NCI-H774 (cell line): ENCODE measurements at places on chromosomes 2 and 18.

DNA sequence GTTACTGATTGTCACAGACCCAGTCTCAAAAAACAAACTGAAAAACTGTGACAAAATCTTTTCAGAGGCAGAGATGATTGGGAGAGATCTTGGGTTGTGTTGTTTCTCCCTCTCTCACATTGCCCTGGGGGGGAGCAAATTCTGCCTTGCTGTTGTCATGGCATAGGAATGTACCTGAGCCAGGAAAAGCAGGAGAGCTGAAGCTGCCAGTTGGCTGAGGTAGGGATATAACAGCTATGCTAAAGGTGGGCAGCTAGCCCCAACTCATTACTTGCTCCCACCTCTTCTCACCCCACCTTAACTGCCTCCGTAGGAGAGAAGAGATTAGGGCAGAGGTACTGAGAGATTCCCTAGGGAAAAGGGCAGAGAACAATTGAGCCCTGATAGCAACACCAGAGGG is 299.3 kb downstream of the OSR1 start:
- DNase-seq = no peak

GRCh38 chr2:55364189-55365055 is 55.2 kb downstream of the CCDC88A start:
- no peak for DNase-seq

DNA sequence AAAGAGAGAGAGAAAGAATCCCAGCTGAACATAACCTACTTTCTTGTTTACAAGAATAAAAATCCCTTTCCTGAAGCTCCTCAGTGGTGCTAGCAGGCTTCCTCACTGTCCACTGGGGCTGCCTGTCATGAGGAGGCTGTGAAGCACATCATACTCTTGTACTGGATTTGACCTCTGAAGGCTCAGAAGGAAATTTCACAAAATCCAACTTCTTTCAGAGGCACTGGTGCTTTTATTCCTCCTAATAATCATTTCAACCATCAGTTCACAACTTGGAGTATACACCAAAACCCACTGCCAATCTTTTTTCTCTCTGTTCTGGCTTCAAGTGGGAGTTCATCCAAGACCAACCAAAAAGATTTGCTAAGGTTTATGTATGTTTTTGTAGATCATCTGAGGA is 48.5 kb downstream of the TMX3 start:
- no peak for DNase-seq

DNA sequence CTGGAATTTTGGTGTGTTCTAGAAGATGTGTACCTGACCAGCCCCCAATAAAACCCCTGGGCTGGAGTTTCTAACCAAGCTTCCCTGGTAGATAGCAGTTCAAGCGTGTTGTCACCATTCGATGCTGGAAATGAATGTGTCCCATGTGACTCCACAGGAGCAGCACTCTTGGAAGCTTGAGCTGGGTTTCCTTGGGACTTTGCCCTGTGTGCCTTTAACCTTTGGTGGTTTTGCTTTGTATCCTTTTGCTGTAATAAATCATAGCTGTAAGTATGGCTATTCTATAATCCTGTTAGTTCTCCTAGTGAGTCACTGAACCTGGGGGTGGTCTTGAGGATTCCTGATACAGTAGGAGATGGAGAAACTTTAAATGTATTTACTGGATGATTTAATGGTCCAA is 65.2 kb downstream of the KLHL14 start:
- no peak for DNase-seq

DNA sequence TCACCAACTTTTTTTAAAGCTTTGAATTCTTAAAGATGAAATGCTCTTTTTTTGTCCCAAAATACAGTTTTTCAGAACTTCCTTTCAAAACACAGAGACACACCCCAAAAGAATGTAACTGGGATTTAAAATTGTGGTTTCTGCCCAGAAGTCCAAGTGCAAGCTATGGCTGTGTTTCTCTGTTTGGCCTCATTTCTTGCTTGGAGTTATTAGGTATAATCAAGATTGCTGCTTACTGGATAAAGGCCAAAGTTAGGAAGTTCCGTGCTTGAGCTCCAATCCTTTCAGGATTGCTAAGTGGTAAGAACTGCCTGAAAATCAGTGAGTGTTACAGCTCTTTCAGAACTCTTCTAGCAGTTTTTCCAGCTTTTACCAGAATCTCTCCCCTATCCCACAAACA is 16.9 kb downstream of the ZBTB7C start:
- DNase-seq = no peak

- no peak for DNase-seq
These were observed 83.6 kb downstream of the TNS1 start for GRCh38 chr2:217919204-217919603.

DNA sequence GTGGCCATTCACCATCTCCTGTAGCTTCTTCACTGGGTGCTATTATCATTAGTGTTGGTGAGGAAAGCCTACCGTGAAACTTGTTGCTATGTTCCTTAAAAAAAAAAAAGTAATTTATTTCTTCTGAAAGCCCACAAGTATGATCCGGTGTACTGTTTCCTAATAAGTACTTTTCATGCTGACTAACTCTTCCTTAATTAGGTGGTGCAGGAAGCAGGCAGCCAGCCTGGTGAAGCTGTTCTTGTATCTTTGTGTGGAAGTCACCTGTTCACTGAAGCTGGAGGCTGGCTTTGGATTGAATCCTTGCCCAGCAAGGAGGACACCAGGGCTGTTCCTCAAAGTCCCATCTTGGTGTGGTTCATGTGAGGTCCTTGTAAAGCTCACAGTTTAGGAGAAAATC is 321.7 kb upstream of the THSD7B start:
- no peak for DNase-seq

GRCh38 chr2:101295895-101296294 is 12.6 kb downstream of the RNF149 start:
- DNase-seq = no peak

DNA sequence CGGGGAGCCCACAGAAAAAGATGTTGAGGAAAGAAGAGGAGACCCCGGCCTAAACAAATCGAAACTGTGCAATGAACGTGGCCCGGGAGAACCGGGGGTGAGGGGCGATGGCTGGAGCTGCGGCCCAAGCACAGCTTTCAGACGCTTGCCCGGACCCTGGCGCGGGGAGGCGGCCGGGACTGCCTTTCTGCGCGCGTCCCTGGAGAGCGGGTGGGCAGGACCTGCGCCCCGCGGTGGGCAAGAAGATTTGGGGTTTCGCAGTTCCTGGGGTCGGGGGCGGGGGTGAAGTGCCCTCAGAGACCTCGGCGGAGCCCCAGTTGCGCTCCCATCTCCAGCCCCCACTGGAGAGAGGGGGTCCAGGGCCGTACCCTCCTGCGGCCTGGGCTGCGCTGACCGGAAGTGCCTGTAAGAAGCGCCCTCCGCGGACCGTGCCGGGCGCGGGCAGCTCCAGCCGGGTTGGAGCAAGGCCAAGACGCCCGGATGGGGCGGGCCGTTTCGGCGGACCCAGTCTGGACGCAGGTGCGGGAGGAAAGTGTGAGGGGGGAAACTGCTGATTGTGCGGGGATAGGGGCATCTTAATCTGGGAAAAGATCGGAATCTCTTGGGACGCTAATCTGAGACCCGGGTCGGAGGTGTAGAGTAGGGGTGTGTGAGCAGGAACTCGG is 11.6 kb downstream of the EN1 start:
- no peak for DNase-seq

DNA sequence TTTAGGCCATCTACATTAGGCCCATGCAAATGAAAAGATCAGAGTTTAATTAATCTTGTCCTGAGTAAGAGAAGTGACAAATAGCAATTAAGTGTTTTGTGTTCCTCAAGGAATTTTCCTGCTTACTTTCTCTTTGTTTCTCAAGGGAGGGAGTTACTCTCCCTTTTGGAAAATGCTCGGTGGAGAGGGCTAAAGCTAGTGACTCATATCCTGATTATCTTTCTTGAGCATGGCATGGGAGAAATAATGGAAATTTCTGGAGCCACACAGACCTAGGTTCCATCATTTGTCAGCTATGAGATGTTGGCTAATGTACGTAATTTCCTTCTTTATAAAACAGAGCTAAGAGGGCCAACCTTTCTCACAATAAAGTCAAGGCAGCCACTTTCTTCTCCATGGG is 177.1 kb downstream of the ETAA1 start:
- no peak for DNase-seq

DNA sequence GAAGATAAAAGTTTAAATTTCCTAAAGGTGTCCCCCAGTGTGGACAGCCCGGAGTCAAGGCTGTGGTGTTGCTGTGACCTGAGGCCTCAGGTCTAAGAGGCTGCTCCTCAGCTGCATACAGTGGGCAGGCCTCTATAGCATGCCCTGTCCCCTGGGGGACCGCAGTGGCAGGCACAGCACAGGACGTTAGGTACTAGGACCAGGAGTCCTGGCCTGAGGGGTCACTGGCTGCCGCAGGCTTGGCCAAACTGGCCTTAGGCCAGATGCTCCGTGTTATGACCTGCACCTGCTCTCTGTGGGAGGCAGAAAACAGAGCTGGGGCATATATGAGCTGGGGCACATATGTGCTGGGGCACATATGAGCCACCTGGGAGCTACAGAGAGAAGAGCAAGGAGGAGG is 21.2 kb upstream of the MAL start:
- DNase-seq = no peak

GRCh38 chr18:61664419-61665084 is 228.3 kb downstream of the RNF152 start:
- DNase-seq = no peak

DNA sequence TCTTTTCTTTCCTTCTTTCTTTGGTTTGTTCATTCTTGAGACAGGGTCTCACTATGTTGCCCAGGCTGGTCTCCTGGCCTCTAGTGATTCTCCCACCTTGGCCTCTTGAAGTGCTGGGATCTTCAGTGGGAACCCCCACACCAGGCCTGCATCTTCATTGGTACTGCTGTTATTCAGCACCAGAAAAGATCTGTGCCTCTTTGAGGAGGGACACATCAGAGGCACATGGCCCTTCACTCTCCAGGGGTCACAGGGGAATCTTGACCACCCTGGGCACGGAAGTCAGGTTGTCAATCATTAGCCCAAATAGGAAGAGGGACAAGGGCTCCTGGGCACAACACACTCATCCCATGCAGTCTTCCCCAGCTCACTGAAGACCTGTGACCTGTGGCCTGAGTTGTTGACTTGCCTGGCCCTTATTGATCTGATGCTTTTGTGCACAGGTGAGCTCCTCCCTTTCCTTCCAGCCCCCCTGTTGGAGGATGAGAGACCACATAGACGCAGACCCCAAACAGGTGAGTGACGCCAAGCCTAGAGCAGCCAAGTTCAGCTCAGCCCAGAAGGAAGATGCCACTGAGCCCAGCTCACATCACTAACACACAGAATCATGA is 33.0 kb upstream of the ODC1 start:
- DNase-seq = no peak

- no peak for DNase-seq
These were observed 3.9 kb downstream of the EVA1A start for GRCh38 chr2:75556679-75557366.

DNA sequence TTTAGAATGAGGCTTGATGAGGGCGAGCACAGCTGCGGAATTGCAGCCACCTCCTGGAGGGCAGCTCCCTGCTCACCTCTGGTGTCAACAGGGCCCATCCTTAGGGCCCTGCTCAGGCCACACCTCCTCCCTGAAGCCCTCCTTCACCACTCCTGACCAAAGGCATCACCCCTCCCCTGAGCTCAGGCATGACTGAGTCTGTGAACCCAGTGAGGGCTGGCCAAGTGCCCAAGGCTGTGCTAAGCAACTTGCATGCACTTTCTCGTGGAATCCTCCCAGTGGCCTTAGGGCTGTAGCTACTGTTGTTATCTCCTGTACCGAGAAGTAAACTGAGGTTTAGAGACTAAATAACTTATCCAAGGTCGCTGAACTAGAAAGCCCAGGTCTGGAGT is 101.7 kb downstream of the KLHL29 start:
- no peak for DNase-seq

DNA sequence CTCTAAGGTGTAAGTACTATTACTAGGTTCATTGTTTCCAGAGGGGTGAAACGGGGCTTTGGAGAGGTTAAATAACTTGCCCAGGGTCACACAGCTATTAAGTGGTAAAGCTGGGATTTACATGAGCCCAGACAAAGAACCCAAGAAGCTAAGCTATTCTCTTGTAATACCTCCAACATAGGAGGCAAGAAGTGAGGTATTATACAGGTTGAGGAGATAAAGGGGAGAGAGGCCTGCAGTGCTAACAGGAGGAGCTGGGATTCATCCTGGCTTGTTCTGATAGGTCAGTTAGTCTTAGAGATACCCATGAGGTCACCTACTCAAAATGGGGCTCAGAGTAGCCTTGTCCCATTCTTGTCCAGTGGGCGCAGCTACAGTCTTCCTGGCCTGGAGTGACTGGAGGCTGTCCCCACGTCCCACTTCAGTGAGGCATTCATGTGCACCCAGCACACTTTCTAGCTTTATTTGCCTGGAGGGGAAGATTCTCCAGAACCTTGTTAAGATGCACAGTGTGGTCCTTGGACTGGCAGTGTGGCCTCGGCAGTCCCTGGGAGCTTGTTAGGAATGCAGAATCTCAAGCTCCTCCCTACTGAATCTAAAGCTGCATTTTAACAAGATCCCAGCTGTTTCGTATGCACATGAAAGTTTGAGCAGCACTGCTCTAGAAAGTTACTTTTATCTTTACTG is 63.5 kb downstream of the MEIS1 start:
- no peak for DNase-seq

DNA sequence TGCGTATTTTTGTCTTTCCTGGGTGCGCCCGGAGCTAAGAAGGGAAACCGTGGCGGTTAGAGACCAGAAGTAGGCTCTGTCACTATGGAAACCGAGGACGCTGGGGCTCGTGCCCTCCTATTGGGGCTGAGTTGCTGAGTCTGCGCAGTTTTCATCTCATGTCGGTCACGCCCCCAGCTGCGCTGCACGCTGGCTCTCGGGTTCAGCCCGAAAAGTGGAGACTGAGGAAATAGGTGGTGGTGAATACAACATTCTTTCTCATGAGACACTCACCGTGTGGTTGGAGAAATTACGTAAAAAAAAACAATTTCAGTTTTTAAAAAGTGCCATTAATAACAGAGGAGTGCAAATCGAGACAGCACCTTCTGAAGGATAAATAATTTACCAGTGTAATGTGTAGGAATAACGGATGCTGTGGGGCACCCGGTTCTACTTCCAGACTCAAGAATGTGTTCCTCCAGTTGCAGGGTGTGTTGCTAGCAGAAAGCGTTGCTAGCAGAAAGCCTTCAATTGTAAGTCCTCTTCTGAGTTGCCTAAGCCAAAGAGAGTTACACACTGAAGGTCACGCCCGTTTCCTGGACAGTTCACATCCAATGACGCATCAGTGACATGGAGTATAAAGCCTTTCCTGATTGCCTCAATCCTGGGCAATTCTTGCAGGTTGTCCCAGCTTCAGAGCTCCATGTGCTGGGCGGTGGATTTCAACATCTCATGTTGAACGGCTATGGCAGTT is 20.4 kb upstream of the CXXC1 start:
- peak; percentile 85 for DNase-seq

GRCh38 chr2:172697296-172697695 is 38.3 kb upstream of the RAPGEF4 start:
- no peak for DNase-seq

- DNase-seq = no peak
These were observed 11.2 kb upstream of the KLF11 start for GRCh38 chr2:10031886-10032745.

- no peak for DNase-seq
These were observed 94.3 kb downstream of the TRABD2A start for GRCh38 chr2:84786601-84787000.

DNA sequence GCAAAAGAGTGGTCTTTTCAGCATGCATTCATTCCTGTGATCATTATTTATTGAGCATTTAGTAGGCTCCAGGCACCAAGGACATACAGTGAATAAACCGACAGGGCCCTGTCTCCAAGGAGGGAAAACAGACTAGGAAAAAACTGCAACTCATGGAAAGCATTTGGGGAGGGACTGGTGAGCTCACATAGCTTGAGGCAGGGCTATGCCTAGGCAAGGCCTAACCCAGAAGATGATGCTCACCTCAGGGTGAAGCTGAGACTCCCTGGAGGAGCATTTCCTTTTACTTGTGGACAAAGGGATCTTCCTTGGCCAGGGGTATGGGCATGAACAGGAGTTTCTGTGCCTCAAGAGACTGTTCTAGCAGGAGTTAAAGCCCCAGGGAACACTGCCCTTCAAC is 3.9 kb downstream of the CXCR1 start:
- no peak for DNase-seq
